ENCODE measurements at places on chromosomes 2 and 18.
A peak's percentile ranks its signal among the peaks of the same experiment; 100 is the strongest.

GRCh38 chr2:238722883-238723282 lies 125.0 kb upstream of the TWIST2 start:
- no peak for DNase-seq

DNA sequence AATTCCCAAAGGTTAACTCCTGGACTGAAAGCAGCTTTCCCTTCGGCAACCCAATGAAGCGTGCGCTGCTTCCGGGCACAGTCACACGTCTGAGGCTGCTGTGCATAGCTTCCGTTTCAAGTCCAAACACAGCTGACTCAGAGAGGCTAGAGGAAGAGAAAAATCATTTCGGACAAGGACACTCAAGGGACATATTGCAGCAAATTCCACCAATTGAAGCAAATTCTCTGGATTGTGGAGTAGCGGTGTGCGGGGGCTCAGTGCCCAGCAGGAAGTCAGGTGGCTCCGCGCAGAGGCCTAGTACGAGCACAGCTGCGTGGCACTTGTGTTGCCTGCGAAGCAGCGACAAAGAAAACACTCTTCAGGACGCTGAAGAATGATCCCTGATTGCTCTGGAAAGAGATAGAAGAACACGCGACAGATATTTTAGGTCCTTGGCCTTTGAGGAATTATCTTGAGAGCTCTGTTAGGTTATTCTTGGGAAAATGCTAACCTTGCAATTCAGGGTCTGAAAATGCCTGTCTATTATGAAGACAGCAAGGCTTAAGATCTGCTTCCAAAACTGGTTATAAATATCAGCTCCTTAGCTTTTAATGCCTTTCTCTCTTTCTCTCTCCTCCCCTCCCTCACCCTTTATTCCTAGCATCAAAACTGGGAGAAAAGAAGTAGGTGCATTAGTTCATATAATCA lies 352.6 kb upstream of the DLGAP1 start:
- DNase-seq = no peak

DNA sequence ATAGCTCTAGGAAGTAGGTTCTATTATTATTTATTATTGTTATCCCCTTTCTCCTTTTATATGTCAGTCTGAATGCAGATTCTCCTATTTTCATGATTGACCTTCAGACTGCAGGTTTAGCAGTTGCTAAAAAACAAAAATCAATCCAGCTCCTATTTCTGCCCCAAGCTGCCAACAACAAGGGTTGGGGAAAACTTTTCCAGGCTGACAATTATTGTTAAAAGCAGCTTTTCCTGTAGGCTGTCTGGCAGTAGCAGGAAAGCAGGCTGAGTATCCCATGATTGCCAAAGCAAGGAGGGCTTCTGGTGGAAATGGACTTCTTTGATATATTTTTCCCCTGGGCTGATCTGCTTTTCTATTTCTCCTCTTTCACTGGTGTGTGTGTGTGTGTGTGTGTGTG lies 78.0 kb upstream of the CTLA4 start:
- DNase-seq = no peak

GRCh38 chr18:35672897-35673296 lies 91.4 kb downstream of the GALNT1 start:
- DNase-seq = no peak

DNA sequence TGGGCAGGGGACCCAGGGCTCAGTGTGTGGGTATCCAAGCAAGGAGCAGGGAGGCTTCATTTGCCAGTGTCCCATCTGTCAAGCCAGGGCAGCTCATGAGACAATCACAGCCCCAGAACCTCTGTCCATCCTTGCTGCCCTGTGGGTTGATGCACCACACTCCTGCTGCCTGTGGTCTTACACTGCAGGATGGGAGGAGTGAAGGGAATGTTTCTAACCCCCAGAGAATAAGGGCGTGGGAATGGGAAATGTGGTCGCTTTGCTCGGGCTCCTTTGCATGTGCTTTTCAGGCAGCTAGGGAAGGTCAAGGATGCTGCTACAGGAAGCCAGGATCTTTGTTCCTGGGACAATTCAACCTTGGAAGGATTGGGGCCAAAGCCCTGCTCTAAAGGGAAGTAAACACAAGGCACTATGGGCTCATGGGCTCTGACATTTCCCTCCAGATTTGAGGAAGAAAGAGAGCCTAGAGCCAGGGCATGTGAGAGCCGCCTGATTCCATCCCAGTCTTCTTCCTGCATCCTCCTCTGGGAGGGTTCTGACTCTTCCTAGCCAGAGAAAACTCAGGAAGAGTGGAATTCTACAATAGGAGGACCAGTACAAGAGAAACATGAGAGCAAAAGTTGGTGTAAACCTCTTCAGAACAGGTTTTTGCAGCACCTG lies 18.8 kb upstream of the MAP3K20 start:
- DNase-seq = no peak

DNA sequence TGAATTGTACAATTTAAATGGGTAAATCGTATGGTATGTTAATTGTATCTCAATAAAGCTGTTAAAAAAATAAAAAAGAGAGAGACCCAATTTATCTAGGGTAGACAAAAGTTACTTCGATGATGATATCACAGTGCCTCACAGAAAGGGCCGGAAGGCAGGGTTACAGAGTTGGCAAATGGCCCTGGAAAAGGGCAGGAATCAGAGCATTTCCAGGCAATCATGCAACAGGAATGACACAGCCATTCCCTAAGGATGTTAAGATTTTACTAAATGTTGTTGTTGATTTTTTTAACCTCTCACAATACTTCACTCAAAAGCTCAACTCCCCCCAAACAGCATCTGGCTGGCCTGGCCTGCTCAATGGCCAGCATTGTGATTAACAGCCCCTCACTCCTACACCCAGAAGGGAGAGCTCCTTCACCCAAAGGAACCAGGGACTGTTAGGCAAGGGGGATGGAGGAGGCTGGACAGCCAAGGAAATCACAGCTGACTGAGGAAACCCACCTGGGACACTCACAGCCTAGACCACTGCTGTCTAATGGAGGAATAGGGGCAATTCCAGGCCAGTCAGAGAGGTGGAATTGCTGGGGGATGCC lies 7.7 kb upstream of the SP100 start:
- no peak for DNase-seq

- DNase-seq = no peak
Observed at GRCh38 chr2:112048887-112049286, 6.2 kb upstream of the TMEM87B start.

DNA sequence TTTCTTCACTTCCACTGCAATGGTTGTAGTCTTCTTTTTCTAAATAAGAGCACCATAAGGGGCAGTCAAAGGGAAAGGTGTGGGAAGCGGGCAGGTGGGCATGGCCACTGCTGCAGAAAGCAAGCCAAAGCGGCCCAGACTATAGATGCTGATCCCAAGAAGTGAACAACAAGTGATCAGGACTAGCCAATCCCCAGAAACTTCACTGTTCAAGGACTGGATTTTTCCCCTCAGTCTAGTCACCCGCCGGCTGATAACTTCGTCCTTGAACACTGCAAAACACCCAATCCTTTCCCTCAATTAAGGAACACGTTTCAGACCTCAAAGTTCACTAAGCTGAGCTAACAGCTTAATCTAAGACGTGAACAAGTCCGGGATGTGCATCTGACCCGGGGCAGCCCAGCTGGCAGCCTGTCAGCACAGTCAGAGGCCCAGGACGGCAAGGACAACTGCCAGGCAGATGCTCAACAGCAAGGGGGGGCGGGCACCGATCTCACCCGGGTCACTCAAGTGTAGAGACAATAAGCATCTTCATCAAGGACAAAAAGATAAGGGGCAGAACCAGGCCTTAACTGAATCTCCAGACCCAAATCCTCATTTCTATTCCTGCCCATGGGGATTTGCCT lies 59.8 kb downstream of the HDLBP start:
- DNase-seq = no peak

- no peak for DNase-seq
Observed at GRCh38 chr2:213084261-213084660, 67.2 kb downstream of the IKZF2 start.

DNA sequence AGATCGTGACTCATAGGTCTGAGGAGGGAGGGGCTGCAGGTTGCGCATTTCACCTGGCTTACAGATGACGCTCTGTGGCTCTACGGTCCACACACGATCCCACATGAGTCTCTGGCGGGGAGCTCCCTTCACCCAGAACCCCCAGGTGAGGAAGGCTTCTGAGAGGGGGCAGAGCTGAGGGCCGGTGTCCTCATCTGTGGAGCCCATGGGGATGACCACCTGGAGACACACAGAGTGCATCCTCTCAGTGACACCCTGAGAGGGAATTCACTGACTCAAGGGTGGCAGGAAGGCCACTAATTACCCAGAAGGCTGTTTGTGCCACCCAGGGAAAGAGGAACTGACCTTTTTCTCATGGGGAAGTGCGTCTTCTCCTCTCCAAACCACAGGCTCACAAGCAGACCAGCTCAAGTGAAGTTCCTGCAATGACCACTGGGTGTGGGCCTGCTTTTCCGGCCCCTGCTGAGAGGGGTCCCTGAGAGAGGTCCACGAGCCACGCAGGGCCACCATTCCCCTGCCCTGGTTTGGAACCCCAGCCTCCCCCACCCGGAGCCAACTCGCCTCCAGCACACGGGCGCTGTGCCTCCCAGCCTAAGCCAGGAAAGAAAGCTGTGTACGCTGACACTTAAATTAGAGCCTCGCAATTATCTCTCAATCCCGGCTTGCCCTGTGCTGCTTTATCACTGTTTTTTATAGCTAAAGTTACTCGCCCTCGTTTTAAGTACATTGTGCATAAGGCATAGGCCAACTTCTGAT lies 114.1 kb downstream of the BCL11A start:
- DNase-seq = no peak

DNA sequence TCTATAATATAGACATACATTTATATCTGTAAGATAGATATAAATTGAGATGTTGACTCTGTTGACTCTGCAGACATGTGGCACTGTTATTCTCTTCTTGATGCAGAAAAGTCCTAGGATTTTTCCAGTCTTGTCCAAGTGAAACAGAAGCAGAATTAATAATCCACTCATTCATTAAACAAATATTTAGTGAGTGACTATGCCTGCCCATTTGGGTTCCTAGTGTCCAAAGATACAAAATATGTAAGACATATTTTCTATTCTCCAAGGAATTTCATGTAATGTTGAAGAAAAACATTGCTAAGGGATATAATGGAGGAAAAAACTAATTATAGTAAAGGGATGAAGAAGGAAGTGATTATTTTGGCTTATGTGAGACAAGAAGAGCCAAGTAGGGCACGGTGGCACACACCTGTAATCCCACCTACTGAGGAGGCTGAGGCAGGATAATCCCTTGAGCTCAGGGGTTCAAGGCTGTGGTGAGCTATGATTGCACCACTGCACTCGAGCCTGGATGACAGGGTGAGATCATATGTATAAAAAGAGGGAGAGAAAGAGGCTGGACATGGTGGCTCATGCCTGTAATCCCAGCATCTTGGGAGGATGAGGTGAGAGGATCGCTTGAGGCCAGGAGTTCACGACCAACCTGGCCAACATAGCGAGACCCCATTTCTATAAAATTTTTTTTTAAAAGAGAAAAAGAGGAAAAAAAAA lies 19.9 kb upstream of the PLEKHH2 start:
- DNase-seq = no peak

DNA sequence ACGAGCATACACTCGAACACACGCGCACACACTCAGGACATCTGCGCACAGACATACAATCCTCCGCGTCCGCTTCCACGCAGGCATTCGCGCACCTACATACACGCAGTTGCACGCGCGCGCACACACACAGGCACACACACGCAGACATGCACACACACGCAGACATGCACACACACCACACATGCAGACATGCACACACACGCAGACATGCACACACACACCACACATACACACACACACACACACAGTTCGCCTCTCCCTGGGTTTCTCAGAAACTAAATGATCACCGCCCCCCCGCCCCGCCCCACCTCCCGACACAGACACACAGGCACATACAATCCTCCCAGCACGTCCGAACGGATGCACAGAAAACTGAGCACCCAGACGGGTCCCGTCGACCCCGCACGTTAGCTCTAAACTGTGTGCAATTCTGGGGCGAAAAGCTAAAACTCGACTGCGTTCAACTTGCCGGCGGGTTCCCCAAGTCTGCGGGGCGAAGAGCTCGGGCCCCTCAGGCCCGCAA lies 1.0 kb downstream of the EPHA4 start:
- no peak for DNase-seq

- no peak for DNase-seq
Observed at GRCh38 chr2:168180483-168180882, 66.9 kb downstream of the STK39 start.

GRCh38 chr2:224875153-224875552 lies 159.0 kb upstream of the CCDC195 start:
- DNase-seq = no peak

GRCh38 chr2:121650315-121650930 lies 1.2 kb upstream of the CLASP1 start:
- peak; percentile 8 for DNase-seq

- DNase-seq = no peak
Observed at GRCh38 chr2:148596018-148596417, 48.5 kb upstream of the EPC2 start.

- DNase-seq = no peak
Observed at GRCh38 chr2:11406958-11407381, 59.0 kb downstream of the E2F6 start.

- DNase-seq = no peak
Observed at GRCh38 chr18:79389689-79390088, 6.0 kb upstream of the NFATC1 start.

Data from activated naive CD8-positive, alpha-beta T cell treated with anti-CD3 and anti-CD28 coated beads for 36 hours (primary cell).